ENCODE measurements at places on chromosomes 16 and 17.

GRCh38 chr17:60602385-60602742, 2.4 kb downstream of the PPM1D start:
- no peak for DNase-seq

DNA sequence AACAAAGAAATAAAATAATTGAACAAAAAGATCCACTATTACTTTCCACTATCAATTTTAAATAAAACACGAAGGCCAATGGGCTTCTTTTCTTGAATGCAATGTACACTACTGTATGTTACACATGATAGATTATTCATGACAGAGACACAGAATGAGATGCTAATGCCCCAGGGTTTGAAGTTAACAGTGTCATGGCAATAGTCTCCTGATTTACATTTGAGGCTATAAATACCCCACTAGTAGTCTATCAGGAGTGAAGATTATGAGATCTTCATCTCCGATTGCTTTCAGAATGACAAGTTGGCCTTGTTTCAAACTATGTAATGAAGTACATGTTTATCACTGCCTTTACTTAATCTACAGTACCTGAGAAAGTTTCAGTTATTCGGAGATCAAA, 84.4 kb downstream of the RPGRIP1L start:
- no peak for DNase-seq

DNA sequence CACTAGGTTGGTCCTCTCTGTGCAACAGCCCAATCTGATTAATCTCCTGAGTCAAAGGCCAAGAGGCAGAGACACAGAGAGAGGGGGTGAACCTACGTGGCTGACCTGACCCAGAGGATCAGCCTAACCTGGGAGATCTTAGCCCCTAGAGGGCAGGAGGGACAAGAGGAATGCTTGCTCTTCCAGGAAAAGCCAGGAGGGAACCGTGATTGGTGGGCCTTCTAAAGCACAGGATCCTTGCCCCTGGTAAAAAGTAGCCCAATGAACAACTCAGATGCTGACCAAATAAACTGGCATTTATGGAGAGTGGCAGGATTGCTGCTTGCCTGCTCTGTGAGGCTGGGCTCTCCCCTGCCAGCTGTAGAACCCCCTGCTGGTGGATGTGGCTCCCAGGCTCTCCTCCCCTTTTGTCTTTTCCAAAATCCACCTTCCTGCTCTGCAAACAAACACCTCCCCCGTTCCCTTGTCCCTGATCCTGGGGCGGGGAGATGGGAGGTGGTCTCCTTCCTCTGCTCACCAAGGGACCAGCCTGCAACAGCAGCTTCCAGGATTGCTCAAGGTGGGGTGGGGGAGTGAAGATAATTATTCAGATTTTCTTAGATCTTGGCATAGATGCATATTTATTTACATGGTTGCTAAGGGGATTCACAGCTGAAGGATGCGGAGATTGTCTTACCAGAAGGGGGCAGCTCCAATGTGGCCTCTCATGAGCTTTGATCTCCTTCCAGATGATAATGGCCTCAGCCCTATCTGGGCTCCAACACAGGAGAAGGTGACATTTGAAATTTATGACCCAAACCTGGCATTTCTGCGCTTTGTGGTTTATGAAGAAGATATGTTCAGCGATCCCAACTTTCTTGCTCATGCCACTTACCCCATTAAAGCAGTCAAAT, 71.9 kb downstream of the SDR42E1 start:
- DNase-seq: no peak

DNA sequence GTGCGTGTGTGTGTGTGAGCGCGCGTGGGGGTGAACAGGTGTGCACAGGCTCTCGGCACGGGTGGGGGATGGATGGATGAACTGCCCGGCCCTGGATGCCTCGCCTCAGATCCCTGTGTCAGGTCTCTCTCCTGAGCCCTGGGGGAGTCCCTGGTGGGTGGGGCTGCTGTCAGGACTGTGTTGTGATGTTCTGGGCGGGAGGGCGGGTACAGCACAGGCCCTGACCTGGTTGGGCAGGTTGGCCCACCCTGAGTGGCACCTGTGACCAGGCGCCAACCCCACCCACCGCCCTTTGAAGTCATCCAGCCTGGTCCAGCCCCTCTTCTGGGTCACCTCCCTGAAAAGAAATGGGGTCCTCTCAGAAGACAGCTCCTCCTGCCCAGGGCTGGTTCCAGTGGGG, 41.6 kb upstream of the TAC4 start:
- no peak for DNase-seq

GRCh38 chr16:56947604-56947995, 14.2 kb upstream of the CETP start:
- no peak for DNase-seq

DNA sequence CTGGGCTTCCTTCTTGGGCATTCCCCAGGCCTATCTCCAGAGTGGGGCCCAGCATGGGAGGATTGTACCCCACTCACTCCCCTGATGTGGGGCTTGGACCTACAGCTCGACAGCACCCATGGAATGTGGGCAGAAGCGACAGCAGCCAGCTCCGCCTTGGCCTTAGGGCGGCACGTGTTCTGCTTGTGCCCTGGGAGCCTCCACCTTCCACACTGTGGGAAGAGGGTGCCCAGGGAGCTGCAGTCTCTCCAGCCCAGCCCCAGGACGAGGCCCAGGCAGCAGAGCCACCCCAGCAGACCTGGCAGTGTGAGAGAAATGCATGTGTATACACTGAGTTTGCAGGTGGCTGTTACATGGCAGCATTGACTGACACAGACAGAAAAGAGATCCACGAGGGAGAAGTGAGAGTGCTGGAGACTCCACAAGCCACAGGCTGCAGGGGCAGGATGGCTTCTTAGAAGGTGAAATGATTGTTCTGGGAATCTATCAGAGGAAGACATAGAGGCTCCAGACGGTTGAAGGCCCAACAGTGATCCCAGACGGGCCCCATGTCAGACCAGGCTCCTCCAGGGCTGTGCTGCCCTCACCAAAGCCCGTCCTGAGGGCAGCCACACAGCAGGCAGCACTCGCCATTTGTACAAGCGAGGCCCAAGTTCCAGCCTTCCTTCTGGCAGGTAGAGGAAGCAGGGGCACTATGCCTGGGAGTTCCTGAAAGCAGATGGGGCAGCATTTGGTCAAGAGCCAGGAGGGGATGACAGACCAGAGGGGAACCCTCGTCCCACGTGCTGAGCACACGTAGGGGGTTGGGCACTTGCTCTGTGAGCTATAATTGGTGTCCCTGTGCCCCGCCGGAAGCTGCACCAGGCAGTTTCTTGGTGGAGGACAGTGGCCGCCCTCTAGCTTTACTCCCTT, 2.8 kb upstream of the DNASE1 start:
- no peak for DNase-seq

GRCh38 chr17:12089809-12090384, 69.2 kb downstream of the MAP2K4 start:
- DNase-seq: peak; percentile 25
